Ammon's horn (tissue), 1 donor: ENCODE measurements at places on chromosomes 6 and 20.

- DNase-seq: no peak
Observed at GRCh38 chr6:123855506-123855905, 51.8 kb downstream of the NKAIN2 start.

- no peak for DNase-seq
Observed at GRCh38 chr6:11363881-11364576, 131.6 kb upstream of the NEDD9 start.

- DNase-seq: no peak
Observed at GRCh38 chr20:62689861-62690260, 18.8 kb upstream of the NTSR1 start.

DNA sequence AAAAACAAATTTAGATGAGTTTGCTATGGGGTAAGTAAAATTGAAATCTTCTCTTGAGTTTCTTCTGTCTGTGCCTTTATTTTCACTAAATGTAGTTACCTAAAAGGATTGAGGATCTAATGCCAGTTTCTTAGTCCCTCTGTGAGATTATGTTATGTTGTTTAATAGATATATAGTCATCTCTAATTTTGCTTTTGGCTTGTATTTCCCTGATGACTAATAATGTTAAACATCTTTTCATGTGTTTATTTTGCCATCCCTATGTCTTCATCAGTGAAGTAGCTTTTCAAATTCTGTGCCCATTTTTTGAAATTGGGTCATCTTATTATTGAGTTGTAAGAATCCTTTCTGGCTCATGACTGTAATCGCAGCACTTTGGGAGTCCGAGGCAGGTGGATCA, 13.7 kb downstream of the QRSL1 start:
- no peak for DNase-seq

GRCh38 chr20:3223994-3224680, 14.8 kb downstream of the ITPA start:
- DNase-seq: no peak

- no peak for DNase-seq
Observed at GRCh38 chr6:134967711-134968110, 17.8 kb upstream of the ALDH8A1 start.
